ENCODE measurements at places on chromosomes 6 and 20.

- DNase-seq: no peak
Measured at GRCh38 chr6:158373214-158373613, 60.9 kb downstream of the TULP4 start.

DNA sequence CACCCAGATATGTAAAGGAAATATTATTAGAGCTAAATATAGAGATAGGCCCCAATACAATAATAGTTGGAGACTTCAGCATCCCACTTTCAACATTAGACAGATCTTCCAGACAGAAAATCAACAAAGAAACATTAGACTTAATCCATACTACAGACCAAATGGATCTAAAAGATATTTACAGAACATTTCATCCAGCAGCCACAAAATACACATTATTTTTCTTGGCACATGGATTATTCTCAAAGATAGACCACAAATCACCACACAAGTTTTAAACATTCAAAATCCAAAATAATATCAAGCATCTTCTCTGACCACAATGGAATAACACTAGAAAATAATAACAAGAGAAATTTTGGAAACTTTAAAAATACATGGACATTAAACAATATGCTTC, 1159.1 kb upstream of the CITED2 start:
- no peak for DNase-seq

DNA sequence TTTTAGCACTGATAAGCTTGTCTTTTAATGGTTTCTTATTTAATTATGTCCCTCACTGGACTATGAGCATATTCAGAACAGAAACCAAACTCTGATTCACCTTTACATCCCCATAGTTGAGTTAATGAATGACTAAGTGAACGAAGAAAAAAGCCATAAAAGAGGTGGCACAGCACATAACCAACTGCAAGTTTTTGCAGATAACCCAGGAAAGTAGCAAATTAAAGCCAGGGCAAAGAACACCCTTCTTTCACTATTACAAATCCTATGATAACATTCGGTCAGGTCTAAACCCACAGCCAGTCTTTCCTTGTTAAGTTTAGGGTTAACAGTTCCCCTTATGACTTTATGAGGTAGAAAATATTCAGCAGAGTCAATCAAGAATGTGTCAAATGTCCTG, 102.7 kb downstream of the RIN2 start:
- DNase-seq: no peak

GRCh38 chr20:62580052-62580451, 62.3 kb upstream of the SLCO4A1 start:
- no peak for DNase-seq

GRCh38 chr6:135212020-135212806, 31.1 kb downstream of the MYB start:
- DNase-seq: peak; percentile 56

GRCh38 chr6:16223362-16223761, 15.0 kb upstream of the GMPR start:
- DNase-seq: no peak

DNA sequence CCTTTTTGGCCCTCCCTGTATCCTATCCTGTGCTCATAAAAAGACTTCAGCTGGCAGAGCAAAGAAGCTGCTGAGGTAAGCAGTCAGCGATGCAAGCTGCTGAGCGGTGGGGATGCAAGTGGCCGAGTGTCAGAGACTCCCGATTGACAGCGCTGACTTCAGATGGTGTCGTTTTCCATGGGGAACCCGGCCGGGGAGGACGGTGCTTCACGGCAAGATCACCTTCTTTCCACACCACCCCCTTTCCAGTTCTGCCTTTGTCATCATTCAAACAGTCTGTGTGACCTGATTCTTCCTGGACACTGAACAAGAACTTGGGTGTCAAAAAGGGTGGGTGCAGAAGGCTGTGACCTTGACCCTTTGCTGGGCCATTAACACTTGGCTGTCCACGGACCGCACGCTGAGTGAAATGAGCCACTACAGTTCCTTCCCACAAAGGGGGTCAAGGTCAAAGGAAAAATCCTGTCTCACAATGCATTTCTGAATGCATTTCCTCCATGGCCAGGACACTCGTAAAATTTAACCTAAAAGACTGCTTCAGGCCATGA, 52.9 kb upstream of the UNC93A start:
- DNase-seq: no peak

DNA sequence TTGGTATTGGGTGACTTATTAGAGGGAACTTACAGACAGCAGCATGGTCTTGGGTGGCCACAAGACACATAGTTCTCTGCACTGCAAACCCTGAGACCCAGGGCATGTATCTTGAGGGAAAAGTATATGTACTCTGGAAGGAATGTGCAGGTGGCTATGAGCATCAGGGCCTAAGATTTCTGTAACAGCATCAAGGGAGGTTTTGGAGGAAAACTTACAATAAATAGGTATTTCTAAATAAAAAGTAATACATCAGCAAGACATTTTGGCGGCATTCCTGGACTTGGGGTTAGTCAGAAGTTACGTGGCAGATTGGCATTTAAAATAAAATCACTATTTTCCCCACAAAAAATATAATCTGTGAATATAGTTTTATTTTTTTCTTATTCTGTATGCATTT, 8.0 kb upstream of the STX7 start:
- no peak for DNase-seq

DNA sequence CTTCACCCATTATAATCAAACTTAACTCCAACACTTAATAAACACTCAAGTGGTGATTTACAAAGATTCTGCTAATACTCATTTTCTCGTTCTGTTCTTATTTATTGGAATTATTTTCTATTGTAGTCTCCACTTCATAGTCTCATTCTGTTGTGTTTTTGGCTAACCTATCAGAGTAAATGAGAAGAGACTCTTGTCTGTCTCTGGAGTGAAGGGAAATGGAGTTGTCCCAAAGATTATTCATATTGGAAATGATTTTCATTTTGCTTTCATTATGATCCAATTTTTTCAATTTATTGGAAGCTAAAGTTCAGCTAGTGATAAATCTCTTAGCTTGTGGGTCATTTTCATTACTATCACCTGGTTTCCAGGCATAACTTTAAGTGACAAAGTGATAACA, 454.9 kb upstream of the JAG1 start:
- no peak for DNase-seq

DNA sequence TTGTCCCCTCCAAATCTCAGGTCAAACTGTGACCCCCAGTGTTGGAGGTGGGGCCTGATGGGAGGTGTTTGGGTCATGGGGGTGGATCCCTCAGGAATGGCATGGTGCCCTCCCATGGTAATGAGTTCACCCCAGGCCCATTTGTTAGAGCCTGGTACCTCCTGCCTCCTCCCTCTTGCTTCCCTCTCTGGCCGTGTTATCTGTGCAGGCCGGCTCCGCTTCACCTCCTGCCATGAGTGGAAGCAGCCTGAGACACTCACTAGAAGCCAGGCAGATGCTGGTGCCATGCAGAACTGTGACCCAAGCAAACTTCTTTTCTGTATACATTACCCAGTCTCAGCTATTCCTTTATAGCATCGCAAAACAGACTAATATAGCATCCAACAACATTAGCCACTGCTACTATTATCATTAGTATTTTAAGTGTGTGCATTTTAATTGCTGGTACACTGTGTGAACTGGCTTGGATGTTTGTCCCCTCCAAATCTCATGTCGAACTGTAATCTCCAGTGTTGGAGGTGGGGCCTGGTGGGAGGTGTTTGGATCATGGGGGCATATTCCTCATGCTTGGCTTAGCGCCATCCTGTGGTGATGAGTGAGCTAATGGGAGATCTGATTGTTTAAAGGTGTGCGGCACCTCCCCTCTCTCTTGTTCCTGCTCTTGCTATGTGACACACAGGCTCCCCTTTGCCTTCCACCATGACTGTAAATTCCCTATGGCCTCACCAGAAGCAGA, 12.2 kb upstream of the OSER1 start:
- DNase-seq: no peak

- no peak for DNase-seq
Measured at GRCh38 chr6:49905296-49905695, 39.0 kb upstream of the CRISP1 start.

DNA sequence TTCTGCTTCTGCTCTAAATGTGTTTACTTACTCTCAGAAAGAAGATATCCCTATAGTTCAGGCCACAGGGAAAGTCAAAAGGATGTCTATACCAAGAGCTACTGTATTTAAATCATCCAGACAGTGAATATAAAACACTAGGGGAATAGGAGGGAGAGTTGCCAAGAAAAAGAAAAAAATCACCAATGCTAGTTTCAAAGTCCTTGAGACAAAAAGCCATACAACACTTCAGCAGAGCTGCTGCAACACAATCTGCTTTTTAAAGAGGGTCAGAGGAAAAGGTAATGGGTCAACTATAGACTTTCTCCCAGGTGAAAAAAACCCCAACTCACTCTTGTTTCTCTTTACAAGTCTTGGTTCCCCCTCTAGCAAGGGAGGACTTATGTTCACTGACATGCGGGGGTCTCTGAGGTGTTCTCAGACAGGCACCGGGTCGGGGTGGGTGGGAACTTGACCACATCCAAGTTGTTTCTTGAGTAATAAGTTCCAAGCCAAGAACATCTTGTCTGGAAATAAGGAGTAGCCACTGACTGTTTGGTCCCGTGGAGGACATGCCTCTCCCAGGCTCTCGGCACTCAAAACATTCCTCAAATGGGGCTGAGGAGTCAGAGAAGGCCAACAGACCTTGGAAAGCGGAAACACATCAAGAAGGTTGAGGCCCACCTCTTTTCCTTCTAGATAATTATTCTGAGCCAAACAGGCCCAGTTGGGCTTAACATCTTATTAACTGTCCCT, 47.7 kb downstream of the GJA10 start:
- no peak for DNase-seq

DNA sequence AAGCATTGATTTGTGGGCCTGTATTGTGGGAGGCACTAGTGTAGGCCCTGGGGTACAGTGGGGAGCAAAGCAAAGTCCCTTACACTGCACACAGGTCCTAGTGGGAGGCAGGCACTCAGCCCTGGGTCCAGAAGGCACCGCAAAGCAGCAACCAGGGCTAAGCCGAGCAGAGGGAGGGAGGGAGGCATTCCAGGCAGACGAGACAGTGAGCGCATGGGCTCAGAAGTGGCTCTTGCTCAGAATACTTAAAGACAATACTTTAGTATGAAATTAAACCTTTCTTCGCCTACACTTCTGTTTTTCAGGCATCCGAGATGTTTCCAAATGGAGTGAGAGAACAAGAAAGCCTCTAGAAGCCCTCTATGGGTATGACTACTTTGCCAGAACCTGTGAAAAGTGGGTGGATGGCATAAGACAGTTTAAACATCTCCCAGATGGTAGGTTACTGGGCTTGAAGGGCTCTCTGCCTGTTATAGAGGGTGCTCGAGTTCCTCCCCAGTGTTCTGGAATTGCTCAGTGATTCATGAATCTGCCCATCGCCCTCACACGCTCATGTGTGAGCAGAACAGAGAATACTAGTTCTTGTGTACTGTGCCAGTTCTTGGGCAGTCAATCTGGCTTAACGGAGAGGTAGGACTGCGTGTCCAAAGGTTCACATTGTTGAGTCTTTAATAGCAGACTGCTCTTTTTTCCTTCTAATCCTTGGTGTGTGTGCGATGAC, 18.7 kb downstream of the BPHL start:
- DNase-seq: no peak

DNA sequence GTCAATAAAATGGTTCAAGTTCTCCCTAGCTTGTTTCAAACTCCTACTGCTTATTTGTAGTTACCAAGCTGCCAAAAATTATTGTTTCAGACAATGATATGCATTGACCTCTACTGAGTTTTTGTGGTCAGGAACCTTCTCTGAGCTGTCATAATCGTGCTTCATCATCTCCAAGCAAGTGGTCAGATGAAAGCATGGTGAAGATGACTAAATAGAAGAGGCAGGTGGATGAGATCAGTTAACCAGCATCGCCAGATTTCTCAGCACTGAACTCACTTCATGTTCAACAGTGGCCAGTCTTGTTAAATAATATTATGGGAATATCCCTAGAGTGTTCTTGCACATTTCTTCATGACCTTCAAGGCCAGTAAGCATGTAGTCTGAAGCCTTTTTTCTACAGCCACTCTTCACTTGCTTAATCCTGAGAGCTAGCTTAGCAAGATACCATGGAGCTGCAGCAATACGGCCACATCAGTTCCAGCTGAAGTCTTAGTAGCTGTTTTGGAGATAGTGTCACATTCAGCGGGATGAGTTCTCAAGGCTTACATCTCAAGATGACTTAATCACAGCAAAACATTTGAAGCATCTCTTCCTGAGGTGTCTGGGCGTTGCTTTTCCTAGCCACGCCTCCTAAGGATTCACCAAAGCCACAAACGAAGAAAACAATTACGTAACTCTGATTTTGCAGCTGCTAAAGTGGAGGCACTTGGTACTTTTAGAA, 101.6 kb upstream of the TMEM30A start:
- peak; percentile 67 for DNase-seq

GRCh38 chr6:144155529-144155928, 5.2 kb downstream of the STX11 start:
- DNase-seq: no peak

- peak; percentile 97 for DNase-seq
Measured at GRCh38 chr6:148997865-148998264, 251.0 kb downstream of the UST start.

DNA sequence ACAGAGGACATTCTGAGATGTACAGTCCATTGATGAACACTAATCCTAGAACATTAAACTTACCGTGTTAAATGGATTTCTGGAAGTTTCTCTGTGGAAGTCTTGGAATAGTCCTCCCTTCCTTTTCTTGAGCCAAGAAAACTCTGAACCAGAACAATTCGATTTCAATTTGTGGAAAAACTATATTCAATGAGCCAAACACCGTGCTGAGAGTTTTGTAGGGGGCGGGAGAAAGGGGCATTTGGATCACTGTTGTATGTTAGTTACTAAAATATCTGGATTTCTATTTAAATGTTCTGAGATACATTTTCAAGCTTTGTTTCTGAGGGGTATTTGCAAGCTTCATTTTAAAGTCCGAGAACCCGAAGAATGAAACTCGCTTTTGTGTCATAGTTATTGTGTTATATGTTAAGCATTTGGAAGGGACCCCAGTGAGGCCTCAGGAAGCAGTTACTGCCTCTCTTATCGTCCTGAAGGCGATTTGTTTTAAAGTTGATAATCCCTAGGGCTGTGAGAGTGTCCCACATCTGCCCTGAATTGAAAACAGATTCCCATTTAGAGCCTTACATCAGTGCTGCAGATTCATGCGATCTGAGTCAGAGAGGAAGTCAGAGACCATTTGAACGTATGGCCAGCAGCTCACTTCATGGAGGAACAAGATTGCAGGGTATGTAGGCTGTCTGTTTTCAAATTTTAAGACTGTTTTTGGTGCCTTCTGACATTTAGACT, 70.8 kb upstream of the SASH1 start:
- peak; percentile 95 for DNase-seq

DNA sequence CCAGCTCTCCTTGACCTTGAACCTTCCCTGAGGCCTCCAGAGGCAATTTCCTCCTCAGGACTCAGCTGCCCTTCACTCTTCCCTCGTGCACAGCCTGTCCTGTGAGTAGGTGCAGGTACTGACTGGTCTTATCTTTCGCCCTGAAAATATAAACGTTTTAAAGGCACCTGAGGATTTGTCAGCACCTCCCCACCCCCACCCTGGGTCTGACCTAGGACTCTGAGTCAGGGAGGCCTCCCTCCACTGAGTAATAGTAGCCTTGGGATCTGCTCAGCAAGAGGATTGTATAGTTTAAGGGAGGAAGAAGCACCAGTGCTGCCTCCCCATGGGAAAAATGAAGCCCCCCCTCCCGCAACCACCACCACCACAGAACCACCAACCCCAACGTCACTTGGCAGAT, 54.6 kb downstream of the PPARD start:
- no peak for DNase-seq

DNA sequence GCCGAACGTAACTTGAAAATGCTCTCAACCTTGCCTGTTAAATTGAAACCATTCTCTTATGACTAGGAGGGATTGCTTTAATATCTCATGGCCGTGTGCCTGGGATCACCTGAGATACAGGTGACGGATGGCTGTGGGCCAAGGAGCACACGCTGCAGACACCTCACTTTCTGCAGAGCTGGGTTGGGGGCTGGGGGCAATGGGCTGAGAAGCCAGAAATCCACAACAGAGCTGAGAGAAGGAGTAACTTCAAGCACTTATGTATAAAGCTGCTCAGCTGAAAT, 170.9 kb downstream of the DTNBP1 start:
- no peak for DNase-seq
